HL-60 (cell line): ENCODE measurements at places on chromosomes 11 and 22.

GRCh38 chr11:5178046-5178837 lies 22.2 kb downstream of the OR51V1 start:
- no peak for DNase-seq

DNA sequence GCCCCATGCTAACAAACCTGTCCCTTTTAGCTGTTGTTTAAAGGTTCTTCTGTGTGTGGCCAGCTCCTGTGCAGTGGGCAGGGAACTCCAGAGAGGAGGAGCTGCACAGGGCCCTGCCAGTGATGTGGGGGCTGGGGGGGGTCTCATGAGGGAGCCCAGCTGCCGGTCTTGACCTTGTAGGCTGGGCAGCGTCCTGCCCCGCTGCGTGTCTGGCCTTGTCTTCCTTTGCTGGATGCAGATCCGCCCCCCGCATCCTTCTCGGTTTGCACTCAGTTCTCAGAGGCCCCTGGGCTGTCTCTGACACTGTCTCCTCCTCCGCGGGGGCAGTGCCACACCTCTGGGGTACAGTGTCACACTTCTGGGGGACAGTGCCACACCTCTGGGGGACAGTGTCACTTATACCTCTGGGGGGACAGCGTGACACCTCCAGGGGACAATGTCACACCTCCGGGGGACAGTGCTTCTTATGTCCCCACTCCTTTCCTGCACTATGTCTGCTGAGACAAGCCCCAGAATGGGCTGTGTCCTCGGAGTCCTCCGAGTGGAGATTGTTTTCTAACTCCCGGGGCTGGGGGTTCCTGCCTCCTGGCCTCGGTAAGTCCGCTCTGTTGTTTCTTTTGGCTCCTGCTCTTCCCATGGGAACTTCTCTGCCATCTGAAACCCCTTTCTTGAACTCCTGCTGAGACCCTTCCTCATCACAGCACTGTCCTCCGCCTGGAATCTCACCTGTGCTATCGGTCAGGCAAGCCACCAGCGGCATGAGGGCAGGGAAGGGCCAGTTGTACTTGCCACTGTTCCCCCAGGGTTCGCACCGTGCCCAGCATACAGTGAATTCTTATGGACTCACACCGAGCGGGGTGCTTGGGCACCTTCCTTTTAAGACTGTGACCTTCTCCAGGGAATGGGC lies 788.3 kb downstream of the TBC1D22A start:
- DNase-seq: no peak

- no peak for DNase-seq
Measured at GRCh38 chr11:132610216-132610615, 922.1 kb downstream of the OPCML start.

GRCh38 chr22:30564761-30565119 lies 9.7 kb downstream of the GAL3ST1 start:
- DNase-seq: no peak

- DNase-seq: no peak
Measured at GRCh38 chr22:11627436-11627797, 3900.6 kb upstream of the OR11H1 start.

- no peak for DNase-seq
Measured at GRCh38 chr11:119041821-119042514, 11.3 kb upstream of the SLC37A4 start.

GRCh38 chr11:129655247-129655832 lies 160.3 kb upstream of the TMEM45B start:
- no peak for DNase-seq

GRCh38 chr11:65850217-65851082 lies 7.5 kb downstream of the CFL1 start:
- no peak for DNase-seq

GRCh38 chr11:58788355-58789023 lies 56.0 kb downstream of the GLYATL2 start:
- peak; percentile 28 for DNase-seq

DNA sequence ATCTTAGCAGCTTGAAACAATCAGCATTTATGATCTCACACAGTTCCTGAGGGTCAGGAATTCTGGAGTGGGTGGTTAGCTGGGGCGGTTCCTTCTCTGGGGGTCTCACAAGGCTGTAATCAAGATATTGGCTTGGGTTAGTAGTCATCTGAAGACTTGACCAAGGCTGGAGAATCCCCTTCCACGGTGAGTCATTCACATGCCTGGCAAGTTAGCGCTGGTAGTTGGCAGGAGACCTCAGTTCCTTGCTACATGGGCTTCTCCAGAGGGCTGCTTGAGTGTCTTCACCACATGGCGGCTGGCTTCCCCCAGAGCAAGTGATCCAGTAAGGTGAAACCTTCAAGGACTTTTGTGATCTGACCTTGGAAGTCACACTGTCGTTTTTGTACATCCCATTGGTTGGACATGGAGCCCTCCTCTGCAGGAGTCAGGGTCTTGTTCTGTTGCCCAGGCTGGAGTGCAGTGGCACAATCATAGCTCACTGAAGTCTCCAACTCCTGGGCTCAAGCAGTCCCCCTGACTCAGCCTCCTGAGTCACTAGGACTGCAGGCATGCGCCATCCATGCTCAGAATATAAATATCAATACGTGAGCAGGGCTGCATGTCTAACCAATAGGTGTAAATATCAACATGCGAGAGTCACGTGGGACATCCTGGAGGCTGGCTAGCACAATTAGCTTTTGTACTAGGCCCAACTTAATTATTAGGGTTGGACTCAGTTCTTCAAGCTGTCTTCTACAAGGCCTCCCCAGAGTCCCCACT lies 7.2 kb upstream of the NIPSNAP1 start:
- DNase-seq: no peak

DNA sequence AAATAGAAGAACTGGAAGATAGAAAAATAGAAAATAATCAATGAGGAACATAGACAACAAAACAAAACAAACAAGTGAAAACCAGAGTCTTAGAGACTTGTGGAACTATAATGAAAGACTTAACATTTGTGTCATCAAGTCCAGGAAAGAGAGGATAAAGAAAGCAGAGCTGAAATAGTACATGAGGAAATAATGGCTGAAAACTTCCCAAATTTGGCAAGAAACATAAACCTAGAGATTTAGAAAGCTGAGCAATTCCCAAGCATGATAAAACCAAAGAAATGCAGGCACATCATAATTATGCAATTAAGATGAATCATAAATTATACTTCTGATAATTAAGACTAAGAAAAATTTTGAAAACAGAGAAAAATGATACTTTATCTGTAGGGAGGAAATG lies 614.5 kb downstream of the ETS1 start:
- DNase-seq: no peak

DNA sequence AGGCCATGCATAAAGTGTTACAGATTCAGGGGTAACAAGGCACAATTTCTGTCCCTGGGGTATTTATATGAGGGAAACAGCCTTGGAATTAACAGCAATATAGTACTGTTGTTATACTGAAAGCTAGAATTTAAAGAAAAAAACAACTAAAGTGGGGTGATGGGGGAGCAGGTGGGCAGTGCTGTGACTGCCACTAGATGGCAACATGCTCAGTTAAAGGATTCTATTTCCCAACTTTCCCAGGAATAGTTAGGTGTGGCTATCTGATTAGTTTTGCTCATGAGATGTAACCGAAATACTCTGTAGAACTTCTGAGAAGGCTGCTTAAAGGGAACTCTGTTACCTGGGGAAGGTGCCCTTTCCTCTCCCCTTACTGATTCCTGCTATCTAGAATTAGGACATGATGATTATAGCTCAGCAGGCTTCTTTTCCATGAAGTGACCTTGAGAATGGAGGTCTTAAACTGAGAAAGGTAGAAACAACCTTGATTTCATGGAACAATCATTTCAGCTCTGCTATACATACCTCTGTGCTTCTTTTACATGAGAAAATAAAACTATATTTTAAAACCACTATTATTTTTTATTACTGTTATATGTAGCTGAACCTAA lies 102.6 kb downstream of the RELT start:
- DNase-seq: no peak

DNA sequence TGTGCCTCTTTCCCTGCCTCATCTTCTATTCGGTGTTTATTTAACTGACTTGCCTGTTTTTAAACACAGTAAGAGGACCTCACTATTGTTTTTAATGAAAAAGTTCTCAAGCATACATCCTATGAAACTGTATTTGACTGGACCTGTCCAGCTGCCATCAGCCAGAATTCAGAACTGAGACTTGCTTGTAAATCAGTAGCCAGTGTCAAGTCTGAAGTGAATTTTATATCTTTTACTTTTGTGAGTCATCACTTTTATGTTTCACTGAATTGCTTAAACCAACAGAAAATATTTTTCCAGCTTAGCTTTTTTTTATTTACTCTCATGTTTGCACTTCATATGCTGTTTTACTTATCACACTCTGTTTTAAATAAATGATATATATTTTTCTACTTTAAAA lies 88.3 kb downstream of the LUZP2 start:
- no peak for DNase-seq

GRCh38 chr22:19292458-19293230 lies 1.1 kb upstream of the CLTCL1 start:
- peak; percentile 52 for DNase-seq

- no peak for DNase-seq
Measured at GRCh38 chr11:69791276-69792180, 16.4 kb upstream of the FGF4 start.

DNA sequence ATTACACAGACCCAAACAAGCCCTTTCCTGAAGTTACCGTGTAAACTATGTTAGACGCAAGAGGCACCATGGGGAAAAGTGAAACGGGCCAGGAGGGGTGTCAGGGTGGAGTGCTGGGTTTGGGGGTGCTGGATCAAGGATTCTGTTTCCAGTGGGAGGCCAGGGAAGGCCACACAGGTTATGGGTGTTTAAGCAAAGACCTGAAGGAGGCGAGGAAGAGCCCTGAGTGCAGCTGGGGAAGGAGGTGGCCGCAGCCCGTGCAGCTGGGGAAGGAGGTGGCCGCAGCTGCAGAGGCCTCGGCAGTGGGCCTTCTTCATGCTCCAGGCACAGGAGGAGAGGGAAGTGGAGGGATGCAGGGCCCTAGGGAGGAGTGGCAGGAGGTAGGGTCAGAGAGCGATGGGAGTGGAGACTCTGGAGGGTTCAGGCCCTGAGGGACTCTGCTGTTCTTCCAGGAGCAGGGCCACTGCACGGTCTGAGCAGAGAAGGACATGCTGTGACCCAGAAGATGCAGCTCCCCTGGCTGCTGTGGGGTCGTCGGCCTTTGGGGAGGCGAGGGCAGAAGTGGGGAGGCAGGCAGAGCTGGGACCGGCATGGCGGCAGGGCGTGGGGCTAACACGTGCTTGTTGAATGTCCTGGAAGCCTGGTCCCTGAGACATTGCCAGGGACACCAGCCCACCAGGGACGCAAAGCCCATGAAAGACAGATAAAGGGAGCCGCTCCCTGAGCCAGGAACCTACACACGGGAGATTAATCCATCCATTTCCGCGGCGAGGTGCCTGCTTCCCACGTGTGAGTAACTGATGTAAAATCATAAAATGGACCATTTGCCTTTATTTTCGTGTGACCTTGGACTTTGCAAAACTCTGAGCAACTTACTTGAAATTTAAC lies 1049.1 kb downstream of the BRD1 start:
- no peak for DNase-seq

DNA sequence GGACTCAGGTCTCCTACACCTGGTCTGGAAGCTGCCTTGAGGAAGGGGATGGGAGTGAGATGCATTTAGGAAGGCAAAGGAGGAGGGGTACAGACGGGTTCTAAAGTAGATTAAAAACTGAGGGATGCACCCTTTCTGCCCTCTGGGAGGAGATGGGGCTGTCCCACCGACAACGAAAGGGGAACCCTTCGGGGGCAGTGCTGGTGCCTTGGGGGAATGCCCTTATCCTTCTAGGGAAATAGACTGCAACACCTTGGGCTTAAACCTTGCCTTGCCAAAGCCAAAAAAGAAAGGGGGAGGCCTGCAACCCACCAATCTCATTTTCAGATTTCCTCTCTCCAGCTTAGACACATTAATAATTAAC lies 89.8 kb downstream of the PLEKHA7 start:
- DNase-seq: no peak

- no peak for DNase-seq
Measured at GRCh38 chr11:64621283-64622019, 30.4 kb downstream of the SLC22A12 start.

DNA sequence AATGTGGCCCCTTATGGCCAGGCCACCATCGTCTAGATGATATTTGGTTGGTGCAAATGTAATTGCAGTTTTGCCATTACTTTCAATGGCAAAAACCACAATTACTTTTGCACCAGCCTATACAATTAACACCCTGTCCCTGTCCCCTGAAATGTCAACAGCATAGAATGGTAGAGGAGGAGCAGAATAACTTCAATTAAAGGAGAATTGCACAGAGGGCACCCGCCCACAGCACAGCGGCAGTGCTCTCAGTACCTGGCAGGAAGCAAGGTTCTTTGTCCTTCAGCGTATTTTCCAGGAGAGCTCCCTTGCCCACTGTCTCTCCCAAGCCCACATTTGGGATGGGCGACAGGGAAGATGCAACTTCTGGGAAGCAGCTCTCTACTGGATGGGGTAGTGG lies 115.3 kb downstream of the TRIM29 start:
- no peak for DNase-seq

DNA sequence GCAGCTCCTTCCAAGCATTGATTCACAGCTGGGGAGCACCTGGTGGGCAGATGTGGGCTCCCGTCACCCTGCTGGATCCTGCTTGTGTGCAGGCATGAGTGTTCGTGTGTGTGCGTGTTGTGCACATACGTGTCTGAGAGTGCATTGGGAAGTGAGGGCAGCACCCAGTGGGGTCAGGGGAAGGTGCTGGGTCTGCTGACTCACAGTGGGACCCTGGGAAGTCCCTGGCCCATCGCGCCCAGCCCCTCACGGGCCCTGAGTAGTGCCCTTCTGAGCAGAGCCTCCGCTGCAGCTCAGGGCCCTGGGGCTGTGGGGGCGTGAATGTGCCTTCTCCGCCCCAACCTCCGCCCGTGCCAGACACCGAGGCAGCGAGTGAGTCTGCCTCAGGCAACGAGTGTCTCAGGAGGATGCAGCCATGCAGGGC lies 36.8 kb downstream of the WNT11 start:
- no peak for DNase-seq

DNA sequence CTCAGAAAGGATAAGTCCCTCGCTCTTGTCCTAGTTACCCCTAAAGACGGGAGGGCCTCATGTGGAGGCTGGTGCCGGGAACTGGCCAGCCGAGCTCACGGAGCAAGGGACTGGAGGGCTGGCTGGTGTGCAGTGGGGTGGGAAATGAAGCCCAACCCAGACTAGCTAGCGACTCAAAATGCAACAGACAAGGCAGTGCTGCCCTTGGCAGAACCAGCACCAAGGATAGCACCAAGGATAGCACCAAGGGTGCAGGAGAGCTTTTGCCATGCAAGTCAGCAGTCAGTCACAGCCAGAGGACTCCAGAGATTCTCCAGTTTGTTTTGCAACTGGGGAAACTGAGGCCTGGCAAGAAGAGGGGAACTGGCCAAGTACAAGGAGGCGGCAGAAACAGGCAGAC lies 6.5 kb upstream of the BATF2 start:
- DNase-seq: no peak

DNA sequence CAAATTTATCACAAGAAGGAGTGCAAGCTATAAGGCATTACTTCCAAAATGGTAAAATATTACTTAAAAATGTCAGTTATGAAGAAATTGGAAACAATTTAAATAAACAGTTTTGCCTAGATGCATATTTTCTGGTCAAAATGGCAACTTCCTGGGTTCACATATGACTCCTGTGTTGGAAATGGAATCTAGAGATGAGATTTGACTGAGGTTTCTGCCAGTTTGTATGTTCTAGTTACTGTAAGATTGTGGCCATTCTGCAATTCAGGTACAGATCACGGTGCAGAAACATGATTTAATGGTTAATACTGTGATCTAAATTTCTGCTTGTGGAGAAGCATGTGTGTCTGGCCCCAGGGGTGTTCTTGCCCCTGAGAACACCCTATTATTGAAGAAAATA lies 3.4 kb upstream of the OR4C6 start:
- DNase-seq: no peak
